ENCODE measurements at places on chromosomes 3 and 15. TPM values are rescaled to one million over a fixed set of nuclear protein-coding genes. Genes with fewer than 3 reads are reported as not detected.

- no peak for DNase-seq
Measured at GRCh38 chr3:178083906-178084866, 452.1 kb upstream of the KCNMB2 start.

DNA sequence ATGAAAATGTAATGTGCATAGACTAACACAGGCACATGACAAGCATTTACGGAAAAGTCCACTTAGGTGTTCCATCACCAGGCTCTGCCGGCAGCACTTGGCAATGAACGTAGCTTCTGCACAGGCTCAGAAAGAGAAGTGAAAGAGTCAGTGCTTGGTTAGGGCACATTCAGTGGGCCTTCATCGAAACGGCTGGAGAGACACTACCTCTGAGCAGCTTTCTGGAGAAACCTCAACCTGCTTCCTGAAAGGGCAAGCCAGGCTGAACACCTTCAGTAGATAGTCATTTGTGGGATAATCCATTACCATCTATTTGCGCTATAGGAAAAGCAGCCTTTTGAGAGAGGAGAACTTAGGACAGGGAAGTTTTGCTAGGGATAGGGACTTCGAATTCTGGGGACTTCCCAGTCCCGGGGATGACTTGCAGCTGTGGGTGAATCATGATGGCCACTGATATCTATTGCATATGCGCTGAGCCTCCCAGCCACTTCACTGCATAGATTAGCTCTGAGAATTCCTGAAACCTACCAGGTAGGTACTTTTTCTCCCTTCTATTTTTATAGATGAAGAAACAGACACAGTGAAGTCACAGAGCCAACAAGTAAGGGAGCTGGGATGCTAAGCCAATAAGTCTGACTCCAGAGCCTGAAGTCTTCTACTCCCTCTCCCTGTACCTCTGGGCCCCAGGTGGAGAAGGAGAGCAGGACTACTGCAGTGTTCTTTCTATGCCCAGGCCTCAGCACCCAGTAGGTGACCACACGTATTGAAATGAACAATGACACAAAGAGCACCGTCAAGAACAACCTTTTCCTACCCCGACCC is 4.2 kb upstream of the SH2D7 start:
- DNase-seq, result no peak

IQCB1 gene
- 41.3 TPM for total RNA-seq

GRCh38 chr3:51729042-51729633 is 22.3 kb downstream of the GRM2 start:
- DNase-seq, result no peak

DNA sequence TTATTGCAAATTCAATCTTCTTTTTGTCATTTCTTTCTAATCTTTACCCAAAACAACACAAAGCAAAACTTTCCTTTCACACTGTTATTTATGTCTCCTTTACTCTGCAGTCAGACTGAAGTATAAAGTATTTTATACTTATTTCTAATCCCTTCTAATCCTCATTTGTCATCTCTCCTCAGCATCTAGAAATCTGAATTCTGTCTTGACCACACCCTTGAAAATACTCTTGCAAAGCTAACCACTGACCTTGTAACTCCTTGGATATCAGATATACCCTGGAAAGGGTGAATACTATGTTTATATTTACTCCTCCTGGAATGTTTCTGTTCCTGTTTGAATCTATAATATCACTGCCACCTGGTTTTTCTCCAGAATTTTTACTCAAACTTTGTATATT is 481.1 kb downstream of the ZNF385D start:
- DNase-seq, result no peak

DNA sequence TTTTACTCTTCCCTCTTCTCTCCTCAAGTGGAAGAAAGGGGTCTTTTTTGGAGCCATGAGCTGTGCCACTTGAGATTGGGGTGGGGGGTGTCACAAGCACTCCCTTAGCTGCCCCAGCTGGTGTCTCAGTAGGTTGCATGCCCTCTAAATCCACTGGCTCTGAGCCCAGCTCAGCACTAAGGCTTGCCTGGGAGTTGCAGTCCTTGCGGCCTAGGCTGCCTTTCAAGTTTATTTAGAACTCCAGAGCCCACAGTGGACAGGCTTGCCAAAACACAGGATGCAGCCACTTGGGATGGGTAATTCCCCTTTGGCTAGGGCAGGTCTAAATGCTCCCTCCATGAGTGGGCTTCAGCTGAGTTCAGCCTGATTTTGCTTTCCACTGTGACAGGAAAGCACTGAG is 24.7 kb downstream of the C3orf20 start:
- DNase-seq, result no peak

- DNase-seq, result no peak
Measured at GRCh38 chr3:177307826-177308225, 110.5 kb upstream of the TBL1XR1 start.

GRCh38 chr3:182000447-182000846 is 288.7 kb downstream of the SOX2 start:
- DNase-seq, result no peak

GRCh38 chr3:76888856-76889255 is 151.0 kb upstream of the ROBO2 start:
- DNase-seq, result no peak

DNA sequence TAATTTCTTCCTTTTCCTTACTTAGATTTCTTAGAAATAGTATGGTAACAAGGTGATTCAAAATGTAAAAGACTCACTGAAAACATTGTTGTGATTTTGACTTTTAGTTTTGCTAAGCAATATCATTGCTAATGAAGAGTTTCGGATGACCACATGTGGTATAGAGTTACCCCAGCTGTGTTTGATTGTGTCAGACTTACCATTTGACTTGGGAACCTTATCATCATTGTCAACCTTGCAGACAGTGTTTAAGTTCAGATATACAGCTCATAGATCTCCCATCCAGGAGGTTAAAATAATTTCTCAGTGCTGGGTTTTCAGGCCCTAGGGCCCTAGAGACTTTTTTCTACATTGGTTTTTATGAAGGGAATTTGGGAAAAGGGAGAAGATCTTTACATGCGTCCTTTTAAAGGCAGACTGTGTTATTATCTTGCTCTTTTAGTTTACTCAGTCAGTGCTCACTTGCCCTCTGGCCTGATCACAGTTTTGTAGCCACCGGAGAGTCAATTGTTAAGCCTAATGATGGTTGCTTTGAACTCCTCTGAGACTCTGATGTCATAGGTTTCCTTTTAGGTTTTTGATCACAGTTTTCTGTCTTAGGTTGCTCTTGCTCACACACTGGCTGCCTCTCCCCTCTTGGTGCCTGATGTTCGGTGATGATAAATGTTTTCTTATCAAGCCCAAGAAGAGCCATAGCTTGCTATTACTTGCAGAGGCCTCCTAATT is 133.5 kb upstream of the ZPLD1 start:
- no peak for DNase-seq

GRK7 gene
- not detected for total RNA-seq

GRCh38 chr15:40456299-40456712 is 14.5 kb upstream of the CHST14 start:
- DNase-seq, result no peak

DNA sequence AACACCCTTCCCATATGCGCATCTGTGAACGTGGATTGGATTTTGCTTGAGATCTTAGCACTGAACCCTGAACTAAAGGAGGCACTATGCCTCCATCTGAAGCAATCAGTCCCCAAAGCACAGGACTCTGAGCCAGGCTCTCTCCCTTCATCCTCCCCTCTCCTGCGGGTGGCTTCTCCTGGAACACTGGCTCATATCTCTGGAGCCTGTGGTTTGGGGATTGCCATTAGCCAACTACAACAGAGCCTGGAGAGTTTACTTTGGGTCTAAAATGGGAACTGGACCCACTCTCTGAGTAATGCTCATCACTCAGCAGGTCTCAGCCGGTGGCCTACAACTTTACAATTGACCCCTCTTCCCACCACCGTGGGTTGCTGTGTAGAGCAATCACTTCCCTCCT is 190.8 kb upstream of the HES1 start:
- no peak for DNase-seq

RBP2 gene
- total RNA-seq, result not detected

DNA sequence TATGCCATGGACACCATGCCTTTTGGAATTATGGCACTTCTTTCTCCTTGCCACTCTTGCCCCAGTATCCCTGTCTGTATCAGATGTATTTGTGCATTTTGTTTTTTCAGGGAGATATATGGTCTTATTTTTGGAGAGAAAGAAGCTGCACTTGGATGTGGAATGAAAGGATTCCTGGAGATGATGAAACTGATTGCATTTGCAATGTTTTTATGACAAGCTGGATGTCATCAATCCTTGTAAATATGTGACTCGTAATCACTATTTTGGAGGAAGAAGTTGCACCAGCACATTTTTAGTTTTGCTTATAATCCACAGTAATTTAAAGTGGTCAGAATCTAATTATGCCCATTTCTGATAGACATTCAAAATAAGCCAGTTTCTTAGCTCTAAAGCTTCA is 165.0 kb downstream of the NR1D2 start:
- DNase-seq, result no peak

- DNase-seq, result no peak
Measured at GRCh38 chr3:170811515-170811914, 58.5 kb downstream of the RPL22L1 start.

DNA sequence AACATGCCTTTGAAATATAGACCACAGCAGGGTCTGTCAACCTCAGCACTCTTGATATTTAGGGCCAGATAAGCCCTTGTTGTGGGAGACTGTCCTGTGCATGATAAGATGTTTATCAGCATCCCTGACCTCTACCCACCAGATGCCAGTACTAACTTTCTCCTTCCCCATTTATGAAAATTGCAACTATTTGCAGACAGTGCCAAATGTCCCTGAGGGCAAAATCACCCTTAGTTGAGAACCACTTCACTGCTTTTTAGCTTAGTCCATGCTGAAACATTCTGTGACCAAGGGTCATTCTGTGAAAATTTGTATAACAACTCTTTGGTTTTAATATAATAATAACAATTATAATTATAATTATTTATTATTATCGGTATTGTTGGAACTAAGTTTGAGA is 1032.4 kb downstream of the MCTP2 start:
- no peak for DNase-seq

GRCh38 chr3:13019243-13020095 is 53.8 kb downstream of the IQSEC1 start:
- no peak for DNase-seq

GRCh38 chr3:50164481-50164880 is 9.4 kb downstream of the SEMA3F start:
- no peak for DNase-seq

FAIM gene
- 4.0 TPM for total RNA-seq

DNA sequence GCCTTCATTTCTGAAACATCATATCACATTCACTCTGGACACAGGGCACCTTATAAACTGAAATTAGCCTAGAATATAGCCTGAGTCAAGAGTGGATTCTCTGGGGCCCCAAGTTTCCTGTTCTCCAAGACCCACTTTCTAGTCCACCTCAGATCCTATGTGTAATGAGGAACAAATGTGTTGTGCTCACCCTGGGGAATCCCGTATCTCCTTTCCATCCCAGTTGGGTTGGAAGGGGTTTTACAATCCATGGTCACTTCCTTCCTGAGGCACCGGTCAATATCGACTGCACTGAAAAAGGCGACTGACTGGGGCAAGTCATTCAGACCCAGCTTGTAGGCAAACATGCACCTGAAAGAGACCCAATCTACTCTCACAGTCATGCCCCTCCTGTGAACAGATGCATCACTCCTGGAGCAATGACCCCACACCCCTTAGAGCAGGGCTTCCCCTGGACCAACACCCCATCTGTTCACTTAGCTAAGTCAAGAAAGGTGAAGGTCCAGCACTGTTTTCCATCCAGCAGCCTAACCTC is 17.4 kb downstream of the POLG start:
- DNase-seq, result no peak

DNA sequence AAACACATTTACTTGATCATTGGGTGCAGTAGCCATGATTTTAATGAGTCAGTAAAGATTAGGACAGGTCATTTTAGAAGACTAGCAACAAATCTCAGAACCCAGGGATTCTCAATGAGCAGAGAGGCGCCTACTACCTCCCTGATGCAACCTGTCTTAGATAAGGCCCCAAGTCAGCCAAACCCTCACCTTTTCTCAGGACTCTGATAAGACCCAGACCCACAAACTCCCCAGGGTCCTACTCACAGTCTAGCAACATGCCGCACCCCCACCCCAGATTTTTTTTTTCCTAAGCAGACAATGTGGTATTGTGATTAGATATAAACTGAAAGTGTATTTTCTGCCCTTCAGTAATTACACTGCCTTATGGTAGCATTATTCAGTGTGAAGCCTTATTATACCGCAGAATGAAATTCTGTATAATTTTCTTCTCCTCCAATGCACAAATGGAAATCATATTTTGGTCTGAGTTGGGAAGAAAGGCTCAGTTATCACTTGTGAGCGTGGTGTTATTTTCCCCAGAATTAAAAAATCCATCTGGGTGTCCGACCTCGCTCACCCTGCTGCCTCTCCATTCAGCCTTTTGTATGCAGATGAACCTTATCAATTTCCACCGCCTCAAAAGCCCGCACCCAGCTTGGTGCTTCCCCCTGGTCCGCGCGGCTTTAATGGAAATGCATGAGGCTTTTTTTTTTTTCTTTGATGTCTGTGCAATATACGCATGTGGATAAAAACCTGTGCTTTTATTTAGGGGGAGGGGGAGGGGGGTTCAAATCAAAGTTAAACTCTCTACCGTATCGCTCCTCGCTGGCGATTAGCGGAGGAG is 122.0 kb upstream of the SOX14 start:
- DNase-seq, result no peak

GRCh38 chr3:124920718-124921117 is 13.8 kb downstream of the MUC13 start:
- DNase-seq, result no peak

- DNase-seq, result no peak
Measured at GRCh38 chr3:65521032-65521431, 517.7 kb downstream of the MAGI1 start.

DNAH12 gene
- not detected for total RNA-seq

- DNase-seq, result no peak
Measured at GRCh38 chr3:3031326-3031725, 78.8 kb downstream of the IL5RA start.

CADPS gene
- not detected for total RNA-seq

- DNase-seq, result no peak
Measured at GRCh38 chr3:81197386-81197785, 564.1 kb downstream of the GBE1 start.
